Stimulated activated CD4-positive, alpha-beta T cell treated with anti-CD3 and anti-CD28 coated beads, Interleukin-12 subunit alpha, Interleukin-12 subunit beta, amount 100 ng/mL, for 48 hours (primary cell): ENCODE measurements at places on chromosomes 5 and 9.

GRCh38 chr5:141319202-141319601 is 1.4 kb downstream of the TAF7 start:
- no peak for DNase-seq

GRCh38 chr5:71932655-71933338 is 174.5 kb upstream of the MAP1B start:
- no peak for DNase-seq

DNA sequence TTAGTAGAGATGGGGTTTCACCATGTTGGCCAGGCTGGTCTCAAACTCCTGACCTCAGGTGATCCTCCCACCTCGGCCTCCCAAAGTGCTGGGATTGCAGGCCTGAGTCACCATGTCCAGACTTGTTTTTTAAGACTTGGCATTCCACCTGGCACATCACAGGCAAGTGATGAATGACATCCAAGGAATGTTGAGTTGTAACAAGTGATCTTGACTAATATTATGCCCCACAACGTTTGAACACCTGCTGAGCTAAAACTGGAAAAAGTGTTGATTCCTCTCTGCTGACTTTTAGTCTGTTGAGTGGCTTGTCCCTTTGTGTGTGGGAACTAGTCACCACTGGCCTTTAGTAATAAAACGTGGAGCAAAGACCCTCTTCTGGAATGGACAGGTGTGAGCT is 54.6 kb downstream of the SUB1 start:
- no peak for DNase-seq

GRCh38 chr5:175343308-175343707 is 100.7 kb downstream of the DRD1 start:
- DNase-seq, result no peak

- peak; percentile 28 for DNase-seq
Measured at GRCh38 chr5:98771382-98772109, 1.9 kb upstream of the RGMB start.

DNA sequence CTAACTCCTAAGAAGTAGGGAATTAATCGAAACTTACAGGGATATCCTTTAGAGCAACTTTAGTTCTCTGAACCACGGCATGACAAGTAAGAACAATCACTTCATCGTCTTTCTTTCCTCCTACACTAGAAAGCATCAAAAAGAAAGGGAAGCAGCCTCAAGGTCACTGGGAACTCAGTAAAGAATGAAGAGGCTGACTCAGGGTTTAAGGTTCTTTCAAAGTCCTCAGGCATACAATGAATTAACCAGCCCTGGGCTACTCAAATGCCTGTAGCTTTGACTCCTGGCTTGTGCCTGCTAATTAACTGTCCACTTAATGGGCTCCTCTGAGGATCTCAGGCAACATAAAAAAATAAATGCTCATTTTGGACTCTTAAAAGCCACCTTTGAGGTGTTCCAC is 102.0 kb downstream of the TRIM32 start:
- no peak for DNase-seq

- DNase-seq, result no peak
Measured at GRCh38 chr9:86512929-86513328, 158.7 kb upstream of the TUT7 start.

DNA sequence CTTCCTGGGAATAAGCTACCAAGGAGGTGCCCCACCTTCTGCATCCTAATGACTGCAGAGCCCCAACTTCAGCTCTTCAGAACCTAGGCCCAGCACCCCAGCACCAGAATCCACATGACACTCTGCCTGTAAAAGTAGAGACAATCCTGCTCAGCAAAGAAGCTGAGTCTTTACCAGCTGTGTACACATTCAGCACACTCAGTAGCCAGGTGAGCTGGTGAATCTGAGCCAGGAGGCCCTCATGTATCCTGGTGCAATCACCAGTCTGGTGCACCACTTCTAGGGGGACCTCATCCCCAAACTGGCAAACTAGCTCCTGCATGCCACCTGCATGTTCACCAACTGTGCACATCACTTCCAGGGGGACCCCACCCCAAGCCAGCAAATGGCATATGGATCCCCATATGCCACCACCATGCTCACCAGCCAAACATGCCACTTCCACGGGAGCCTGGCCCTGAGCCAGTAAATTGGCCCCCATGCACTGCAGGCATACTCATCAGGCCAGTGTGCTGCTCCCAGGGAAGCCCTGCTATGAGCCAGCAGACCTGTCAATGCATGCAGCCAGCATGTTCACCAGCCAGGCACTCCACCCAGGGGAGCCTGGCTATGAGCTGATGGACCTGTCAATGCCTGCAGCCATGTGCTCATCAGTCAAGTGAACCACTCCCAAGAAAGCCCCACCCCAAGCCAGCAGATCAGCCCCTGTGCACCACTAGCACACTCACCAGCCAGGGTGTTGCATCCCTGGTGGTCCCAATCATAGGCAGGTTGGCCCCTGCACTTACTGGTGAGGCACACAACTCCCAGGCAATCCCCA is 15.6 kb upstream of the BTNL9 start:
- no peak for DNase-seq

DNA sequence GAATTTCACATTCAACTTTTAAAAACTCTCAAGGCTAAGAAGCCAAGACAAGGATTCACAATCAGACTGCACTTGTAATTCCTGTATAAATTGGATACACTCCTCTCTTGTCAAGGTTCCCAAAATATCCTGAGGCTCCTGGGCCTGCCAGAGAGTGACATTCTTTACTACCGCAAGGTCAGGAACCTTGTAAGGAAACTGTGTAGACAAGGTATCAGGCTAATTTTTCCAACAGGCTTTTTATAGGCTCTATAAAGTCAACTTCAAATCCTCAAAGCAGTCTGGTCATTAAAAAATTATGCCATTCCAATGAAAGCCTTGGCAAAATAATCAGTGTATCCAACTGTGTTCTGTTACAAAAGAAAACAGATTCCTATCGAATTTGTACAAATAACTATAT is 15.5 kb upstream of the PAIP1 start:
- DNase-seq, result no peak

GRCh38 chr5:149079883-149080282 is 17.0 kb upstream of the SH3TC2 start:
- DNase-seq, result no peak

DNA sequence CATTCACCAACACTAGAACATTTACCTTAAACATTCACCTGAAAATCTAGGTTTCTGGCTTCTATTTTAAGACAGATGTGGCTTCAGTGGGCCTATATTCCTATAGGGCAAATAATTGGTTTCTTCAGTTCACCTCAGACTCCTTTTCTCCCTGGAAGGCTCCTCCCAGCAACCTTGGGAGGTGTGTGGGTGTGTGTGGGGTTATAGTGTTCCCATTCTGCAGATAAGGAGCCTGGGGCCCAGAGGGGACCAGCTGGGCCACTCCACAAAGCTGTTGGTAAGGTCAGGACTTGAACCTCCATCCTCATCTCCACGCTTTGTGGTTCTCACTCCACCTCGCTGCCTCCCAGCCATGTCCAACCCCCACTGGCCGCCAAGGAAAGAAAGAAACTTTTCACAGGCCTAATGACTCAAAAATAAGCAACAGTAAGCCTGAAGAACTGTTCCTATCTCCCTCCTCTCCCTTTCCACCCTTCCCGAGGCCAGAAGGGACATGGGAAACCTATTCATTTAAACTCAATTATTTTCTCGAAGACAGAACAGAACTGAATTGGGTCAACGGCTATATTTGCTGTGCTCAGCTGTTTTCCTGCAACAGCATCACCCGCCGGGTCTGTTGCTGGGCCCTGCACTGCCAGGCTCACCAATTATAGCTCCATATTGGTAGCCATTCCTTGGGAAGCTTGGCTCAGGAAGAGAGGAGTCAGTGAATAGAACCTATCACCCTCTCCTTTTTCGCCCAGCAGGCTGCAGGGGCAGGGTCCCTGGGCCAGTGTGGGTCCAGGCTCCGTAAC is 78.5 kb downstream of the DAB2IP start:
- DNase-seq, result no peak

DNA sequence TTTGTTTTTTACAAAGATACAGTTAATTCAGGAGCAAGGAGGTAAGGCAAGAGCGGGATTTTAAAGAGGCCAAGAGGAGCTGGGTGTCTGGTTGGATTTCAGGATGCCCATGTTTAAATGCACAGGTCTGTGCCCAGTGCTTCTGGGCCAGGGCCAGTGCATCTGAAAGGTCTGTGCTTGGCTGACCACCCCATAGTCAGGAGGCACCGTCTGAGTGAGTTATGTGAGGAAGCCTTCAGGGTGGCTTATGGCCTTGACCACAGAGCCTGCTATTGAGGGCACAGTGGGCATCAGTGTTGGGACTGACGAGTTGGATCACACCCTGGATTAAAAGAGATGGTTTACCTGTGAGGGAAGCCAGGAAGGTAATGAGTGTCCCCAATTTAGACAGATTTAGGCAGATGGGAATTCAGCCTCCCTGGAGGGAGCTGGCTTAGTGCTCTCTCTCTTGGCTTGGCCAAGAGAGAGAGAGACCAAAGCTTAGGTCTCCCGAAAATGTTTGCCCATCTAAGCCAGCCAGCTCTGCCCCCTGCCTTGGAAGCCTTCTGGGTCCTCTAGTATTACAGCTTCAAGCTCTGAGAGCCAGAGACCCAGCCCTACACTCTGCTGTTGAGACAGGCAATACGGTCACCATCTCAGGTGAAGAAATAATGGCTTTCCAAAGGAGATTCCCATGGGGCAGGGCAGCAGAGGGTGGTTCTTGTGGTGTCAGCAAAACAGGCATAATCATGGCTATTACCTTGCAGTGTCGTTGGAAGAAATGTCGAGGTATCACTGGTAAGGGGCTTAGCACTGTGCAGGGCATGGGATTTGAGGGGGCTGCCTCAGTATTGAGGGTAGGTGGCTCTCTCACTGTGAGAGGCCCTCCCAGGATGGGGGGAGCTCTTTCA is 68.6 kb downstream of the RGS3 start:
- DNase-seq, result no peak

DNA sequence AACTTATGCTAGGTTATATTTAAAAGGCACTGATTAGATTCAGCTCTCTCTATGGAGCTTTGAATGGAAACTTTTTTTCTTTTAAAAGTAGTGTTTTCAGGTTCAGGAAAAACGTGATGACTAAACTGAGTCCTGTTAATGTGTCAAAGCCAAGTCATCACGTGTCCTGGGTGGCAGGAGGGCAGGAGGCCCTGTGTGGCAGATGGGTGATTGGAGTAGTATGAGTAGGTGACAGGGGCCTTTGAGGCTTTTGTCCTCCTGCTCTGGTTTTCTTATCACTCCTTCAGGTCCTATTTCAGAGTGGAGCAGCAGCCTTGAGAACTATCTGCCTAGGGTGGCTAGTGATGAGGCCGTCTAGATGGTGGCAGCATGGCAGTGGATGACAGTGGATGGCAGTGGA is 17.7 kb upstream of the CARTPT start:
- no peak for DNase-seq

DNA sequence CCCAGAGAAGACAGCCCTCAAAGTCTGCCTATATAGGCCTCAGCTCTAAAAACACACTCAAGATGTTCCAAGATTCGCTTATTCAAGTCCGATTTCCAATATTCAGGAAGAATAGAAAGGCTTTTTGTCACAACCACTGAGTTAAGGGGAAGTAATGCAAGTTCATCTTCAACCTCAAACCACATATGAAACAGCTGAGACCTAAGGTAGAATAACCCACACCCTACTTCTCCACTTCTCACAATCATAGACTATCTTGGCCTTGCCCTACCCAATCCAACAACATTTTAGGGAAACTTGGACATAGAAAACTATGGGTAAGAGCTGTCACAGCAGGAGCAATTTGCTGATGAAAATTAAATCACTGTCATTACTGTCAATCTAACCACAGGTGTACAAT is 152.0 kb upstream of the LRRTM2 start:
- no peak for DNase-seq

GRCh38 chr9:20477940-20478620 is 144.2 kb downstream of the MLLT3 start:
- no peak for DNase-seq

- DNase-seq, result no peak
Measured at GRCh38 chr9:106834888-106835287, 28.1 kb upstream of the ZNF462 start.

- DNase-seq, result no peak
Measured at GRCh38 chr5:111016801-111017200, 54.7 kb upstream of the TSLP start.

DNA sequence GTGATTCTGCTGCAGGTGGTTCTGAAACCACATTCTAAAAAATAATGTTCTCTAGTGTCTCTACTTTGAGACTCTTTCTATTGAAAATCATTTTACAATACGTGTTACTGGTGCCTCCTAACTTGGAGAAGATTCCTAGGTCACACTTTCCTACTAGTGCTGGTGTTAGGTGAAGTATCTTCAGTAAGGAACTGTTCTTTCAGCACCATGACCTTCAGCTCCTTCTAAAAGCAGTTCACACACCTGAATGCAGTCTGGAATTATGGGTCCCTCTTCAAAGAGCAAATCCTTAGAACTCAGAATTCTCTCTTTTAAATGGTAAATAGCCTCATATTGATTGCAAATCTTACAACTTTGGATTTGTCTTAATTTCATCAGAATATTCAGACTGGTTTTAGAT is 10.6 kb upstream of the DPYSL3 start:
- DNase-seq, result no peak

DNA sequence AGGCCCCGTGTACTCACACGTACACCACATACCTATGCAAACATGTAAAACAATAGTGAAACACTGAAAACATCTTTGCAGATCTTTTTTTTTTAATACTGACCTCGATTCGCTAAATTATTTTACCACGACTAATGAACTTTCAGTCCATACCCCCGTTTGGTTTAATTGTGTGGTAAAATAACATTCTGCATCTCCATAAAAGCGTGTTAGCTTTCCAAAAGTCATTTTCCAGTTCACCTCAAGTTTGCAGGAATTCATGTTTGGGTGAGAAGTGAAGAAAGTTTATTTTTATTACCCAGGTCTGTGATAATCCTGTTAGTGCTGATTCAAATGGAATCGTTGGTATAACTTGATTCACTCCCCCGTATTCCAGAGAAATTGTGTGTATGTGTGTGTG is 652 bp downstream of the ARSK start:
- no peak for DNase-seq

GRCh38 chr5:128539038-128539429 is 989 bp upstream of the FBN2 start:
- no peak for DNase-seq

GRCh38 chr5:64968591-64969110 is 199.9 kb downstream of the CWC27 start:
- DNase-seq, result no peak

- DNase-seq, result no peak
Measured at GRCh38 chr9:127846443-127847177, 7.8 kb downstream of the ENG start.

DNA sequence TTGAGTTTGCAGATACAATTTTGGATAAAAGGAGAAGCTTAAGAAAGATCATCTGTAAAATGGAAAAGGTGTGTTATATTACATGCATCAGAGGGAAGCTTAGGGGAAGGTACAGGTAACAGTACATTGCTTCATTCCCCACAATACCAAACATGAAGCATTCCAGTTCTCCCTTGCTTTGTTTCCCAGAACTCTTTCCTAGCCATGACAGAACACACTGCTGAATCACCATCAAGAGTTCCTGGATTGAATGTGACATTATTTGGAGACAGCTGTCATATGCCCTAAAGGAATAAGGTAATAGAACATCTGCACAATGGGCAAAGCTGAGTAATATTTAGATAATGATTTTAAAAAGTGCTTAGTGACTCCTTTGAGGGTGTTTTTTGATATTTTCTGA is 303.5 kb upstream of the ST8SIA4 start:
- DNase-seq, result no peak

GRCh38 chr5:127254729-127255284 is 35.8 kb upstream of the MEGF10 start:
- no peak for DNase-seq

- no peak for DNase-seq
Measured at GRCh38 chr5:124302533-124302932, 443.9 kb downstream of the ZNF608 start.
